ENCODE measurements at places on chromosomes 3 and 15.

- H3K4me1 ChIP-seq, result no peaks in the 10 kb centered on the region
- H3K36me3 ChIP-seq, result no peaks in the 10 kb centered on the region
- DNase-seq, result no peak
- H3K4me3 ChIP-seq, result no peak overlapping the region
- H3K27me3 ChIP-seq, result no peaks in the 10 kb centered on the region
Observed at GRCh38 chr15:32709295-32710033, 8.3 kb upstream of the GREM1 start.

- no peaks in the 10 kb centered on the region for H3K27me3 ChIP-seq
- H3K27ac ChIP-seq, result no peak overlapping the region
- peaks cover 54% of the 10 kb centered on the region for H3K4me1 ChIP-seq
Observed at GRCh38 chr3:11619946-11620652, 23.6 kb downstream of the VGLL4 start.

DNA sequence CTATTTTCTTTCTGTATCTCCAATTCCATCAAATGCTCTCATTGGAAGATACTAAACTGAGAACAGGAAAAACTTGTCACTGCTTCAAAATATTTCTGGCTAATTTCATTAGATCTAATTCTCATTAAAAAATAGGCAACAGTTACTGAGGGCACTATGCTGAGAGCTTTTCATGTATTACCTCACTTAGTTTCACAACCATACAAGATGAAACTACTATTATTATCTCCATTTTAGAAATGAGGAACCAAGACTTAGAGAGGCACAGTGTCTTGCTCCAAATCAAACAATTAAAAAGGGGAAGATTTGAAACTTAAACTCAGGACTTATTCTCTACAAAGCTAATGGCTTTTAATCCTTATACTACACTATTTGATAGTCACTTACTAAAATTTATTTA lies 7.2 kb upstream of the OTOL1 start:
- DNase-seq, result no peak
- H3K4me3 ChIP-seq, result no peak overlapping the region
- no peak overlapping the region for H3K27ac ChIP-seq

DNA sequence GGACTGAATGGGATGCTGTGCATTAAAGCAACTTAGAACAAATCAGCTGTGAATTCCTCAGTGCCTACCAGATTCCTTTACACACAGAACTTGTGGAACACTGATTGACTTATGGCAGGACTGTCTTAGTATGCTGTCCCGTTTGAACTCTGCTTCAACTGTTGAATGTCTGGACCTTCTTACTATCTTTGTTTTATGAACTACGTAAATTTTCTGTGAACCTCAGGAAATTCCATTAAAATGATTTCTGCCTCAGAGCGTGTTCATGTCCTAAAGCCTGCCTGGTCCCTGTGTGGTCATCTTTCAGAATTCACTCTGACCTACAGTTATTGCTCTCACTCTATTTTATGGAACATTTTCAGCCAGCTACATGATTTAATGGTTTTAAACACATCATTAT lies 29.4 kb upstream of the FBN1 start:
- no peak overlapping the region for H3K27ac ChIP-seq
- H3K4me1 ChIP-seq, result no peaks in the 10 kb centered on the region
- DNase-seq, result no peak
- H3K36me3 ChIP-seq, result no peaks in the 10 kb centered on the region
- H3K27me3 ChIP-seq, result no peaks in the 10 kb centered on the region
- H3K4me3 ChIP-seq, result no peak overlapping the region

GRCh38 chr15:45134682-45135604 lies 5.1 kb downstream of the DUOX1 start:
- peak overlapping the region; percentile 51 for H3K4me3 ChIP-seq
- no peaks in the 10 kb centered on the region for H3K36me3 ChIP-seq
- peaks cover 12% of the 10 kb centered on the region for H3K4me1 ChIP-seq
- peaks cover 10% of the 10 kb centered on the region for H3K27me3 ChIP-seq
- DNase-seq, result no peak

DNA sequence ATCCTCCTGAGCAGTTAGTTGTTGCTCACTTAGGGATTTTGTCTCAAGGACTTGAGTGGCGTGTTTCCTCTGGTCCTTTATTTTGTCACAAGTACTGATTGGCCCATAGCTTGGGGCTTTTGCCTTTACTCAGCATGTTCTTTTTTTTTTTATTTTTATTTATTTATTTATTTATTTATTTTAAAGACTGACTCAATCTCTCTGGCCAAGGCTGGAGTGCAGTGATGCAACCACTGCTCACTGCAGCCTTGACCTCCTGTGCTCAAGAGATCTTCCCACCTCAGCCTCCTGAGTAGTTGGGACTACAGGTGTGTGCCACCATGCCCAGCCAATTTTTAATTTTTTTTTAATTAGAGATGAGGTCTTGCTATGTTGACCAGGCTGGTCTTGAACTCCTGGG lies 223.9 kb upstream of the TPM1 start:
- no peaks in the 10 kb centered on the region for H3K27me3 ChIP-seq
- H3K4me1 ChIP-seq, result peaks cover 9% of the 10 kb centered on the region
- no peak overlapping the region for H3K27ac ChIP-seq
- H3K4me3 ChIP-seq, result no peak overlapping the region
- H3K36me3 ChIP-seq, result peaks cover 11% of the 10 kb centered on the region

DNA sequence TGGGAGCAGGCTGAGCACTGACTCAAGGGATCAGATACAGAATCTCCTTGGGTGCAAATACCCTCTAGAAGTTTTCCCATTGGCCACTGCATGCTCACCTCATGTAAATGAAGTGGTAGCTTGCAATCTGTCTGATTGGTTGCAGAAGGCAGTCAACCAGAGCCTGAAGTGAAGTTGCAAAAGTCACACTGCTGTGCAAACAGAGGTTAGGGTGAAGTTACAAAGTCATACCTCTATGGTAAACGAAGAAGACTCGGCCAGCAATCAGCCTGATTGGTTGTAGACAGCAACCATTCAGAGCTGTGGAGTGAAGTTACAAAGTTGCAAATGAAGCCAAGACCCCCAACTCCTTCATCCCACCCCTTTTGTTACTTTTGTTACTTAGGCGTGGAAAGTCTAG lies 27.1 kb downstream of the STARD9 start:
- H3K36me3 ChIP-seq, result no peaks in the 10 kb centered on the region
- DNase-seq, result no peak
- no peaks in the 10 kb centered on the region for H3K27me3 ChIP-seq
- H3K27ac ChIP-seq, result no peak overlapping the region
- H3K4me1 ChIP-seq, result peaks cover 37% of the 10 kb centered on the region
- H3K4me3 ChIP-seq, result no peak overlapping the region

DNA sequence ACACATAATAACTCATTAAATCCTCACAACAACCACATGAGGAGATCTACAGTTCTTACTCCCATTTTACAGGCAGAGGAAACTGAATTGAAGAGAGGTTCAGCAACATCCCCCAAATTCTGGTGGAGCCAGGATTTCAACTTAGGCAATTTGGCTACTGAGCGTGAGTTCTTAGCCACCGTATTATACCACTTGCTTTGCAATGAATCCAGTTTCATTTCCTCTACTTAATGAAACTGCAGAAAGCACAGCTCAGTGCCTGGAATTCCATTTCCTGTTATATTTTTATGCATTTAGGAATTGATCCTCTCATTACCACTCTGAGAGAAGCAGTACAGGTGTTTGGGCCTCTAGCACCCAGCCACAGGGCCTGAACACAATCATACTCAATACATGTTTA lies 4.3 kb downstream of the ZNF860 start:
- H3K36me3 ChIP-seq, result no peaks in the 10 kb centered on the region
- no peak for DNase-seq
- no peaks in the 10 kb centered on the region for H3K4me1 ChIP-seq
- no peaks in the 10 kb centered on the region for H3K27me3 ChIP-seq
- no peak overlapping the region for H3K27ac ChIP-seq
- H3K4me3 ChIP-seq, result no peak overlapping the region

Data from thoracic aorta (tissue), 2 donors.